Upper lobe of right lung (tissue), 1 donor: ENCODE measurements at places on chromosomes 7 and 10. TPM values are rescaled to one million over a fixed set of nuclear protein-coding genes. Genes with fewer than 3 reads are reported as not detected.

The NPC1L1 gene
- total RNA-seq, result 0.17 TPM

The EPO gene
- not detected for total RNA-seq

The TMEM273 gene
- total RNA-seq, result 63.1 TPM

The GJD4 gene
- not detected for total RNA-seq

The DPYSL4 gene
- total RNA-seq, result 1.7 TPM

The FANK1 gene
- 2.6 TPM for total RNA-seq

The AKR1C1 gene
- 42.0 TPM for total RNA-seq

The HSPA12A gene
- 7.4 TPM for total RNA-seq

The CALD1 gene
- 213 TPM for total RNA-seq

The DDX21 gene
- total RNA-seq, result 56.0 TPM

The CTTNBP2 gene
- 6.3 TPM for total RNA-seq

The CFAP69 gene
- 3.0 TPM for total RNA-seq

The CCL26 gene
- 1.2 TPM for total RNA-seq

The LIPK gene
- not detected for total RNA-seq

The FBXO24 gene
- 1.4 TPM for total RNA-seq

The VWA2 gene
- total RNA-seq, result 15.5 TPM

The MMD2 gene
- not detected for total RNA-seq

The ANKRD61 gene
- not detected for total RNA-seq

The SPAG6 gene
- total RNA-seq, result not detected

The ENTPD1 gene
- total RNA-seq, result 64.6 TPM

The LFNG gene
- total RNA-seq, result 35.4 TPM

The LIMK1 gene
- total RNA-seq, result 53.1 TPM

The FAM24A gene
- not detected for total RNA-seq

The FAM25C gene
- not detected for total RNA-seq

The PTCD1 gene
- 7.5 TPM for total RNA-seq

The ELMO1 gene
- total RNA-seq, result 53.8 TPM

The SLC13A1 gene
- not detected for total RNA-seq

The BAIAP2L1 gene
- 22.9 TPM for total RNA-seq

The EEF1AKMT2 gene
- 15.7 TPM for total RNA-seq

The DLX5 gene
- not detected for total RNA-seq

The MYH16 gene
- total RNA-seq, result not detected

The CCDC71L gene
- 25.7 TPM for total RNA-seq

The HGF gene
- 26.5 TPM for total RNA-seq

The OR13A1 gene
- not detected for total RNA-seq

The ELFN1 gene
- total RNA-seq, result 4.3 TPM

The RUFY2 gene
- total RNA-seq, result 23.1 TPM

The CALML3 gene
- not detected for total RNA-seq

The AKR1D1 gene
- total RNA-seq, result not detected

The HOXA10 gene
- 0.38 TPM for total RNA-seq

The TAS2R4 gene
- 2.2 TPM for total RNA-seq

The SEMA3A gene
- 12.0 TPM for total RNA-seq

The EEPD1 gene
- total RNA-seq, result 9.9 TPM

The ZNF727 gene
- total RNA-seq, result 5.5 TPM
